ENCODE measurements at places on chromosomes 6 and 20.

- no peak for DNase-seq
These were observed 831.6 kb downstream of the C6orf118 start for GRCh38 chr6:164477790-164478189.

DNA sequence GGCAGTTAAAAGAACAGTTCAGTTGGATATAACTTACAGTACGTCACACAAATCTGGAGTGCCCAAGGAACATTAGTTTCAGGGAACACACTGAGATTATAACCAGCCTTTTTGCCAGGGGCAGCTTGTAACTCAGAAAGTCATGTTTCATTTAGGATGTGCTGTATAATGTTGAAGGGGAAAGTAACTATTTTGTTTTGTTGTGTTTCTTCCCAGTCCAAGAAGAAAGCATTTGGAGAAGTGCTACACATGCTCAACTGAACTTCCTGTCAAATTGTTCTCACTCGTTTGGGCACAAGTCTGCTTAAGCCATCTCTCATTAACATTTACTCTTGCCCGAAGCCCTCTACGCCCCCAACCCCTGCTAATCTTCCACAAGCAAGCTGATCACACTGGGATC, 157.9 kb downstream of the BTBD9 start:
- DNase-seq, result no peak

DNA sequence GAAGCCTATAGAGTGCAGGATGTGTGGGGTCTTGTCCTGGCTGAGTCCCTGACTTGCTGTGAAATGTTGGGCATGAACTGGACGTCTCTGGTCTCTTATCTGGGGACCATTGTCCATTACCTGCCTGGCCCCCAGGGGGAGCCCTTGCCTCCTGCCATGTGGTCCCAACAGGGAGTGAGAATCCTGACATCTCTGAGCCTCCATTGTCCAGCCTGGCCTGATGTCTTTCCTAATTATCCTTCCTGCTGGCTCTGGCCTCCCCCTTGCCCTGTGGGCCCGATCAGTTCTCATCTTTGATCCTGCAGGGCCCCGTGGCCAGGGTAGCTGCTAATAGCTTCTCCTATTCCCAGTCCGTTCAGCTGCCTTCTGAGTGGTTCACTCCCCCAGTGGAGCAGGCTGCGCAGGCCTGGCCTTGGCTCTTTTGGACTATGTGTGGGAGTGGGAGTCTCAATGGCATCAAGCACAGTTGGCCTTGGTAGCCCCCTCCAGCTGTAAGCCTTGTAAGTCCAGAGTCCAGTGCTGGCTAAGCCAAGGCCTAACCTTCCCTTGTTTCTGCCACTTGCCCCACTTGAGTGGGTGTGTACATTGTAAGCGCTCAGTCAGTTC, 77.9 kb upstream of the RALY start:
- no peak for DNase-seq

GRCh38 chr6:7045331-7045730, 62.4 kb upstream of the RREB1 start:
- no peak for DNase-seq

DNA sequence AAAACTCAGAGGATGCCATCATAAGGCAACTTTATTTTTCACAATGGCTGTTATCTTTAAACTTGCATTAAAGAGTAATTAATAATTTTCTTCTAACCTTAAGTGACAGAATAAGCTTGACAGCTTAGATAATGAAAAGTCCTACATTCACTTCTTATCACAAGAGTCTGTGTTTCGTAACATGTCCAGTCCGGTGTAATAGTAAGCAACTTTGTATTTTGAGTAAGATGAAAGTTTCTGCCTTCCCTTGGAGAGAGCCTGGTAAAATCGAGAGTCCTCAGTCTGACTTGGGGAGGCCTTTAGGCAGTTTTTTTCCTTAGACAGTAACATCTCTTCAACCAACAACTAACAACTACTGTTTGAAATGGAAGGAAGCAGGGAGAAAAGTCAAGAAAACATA, 195.6 kb downstream of the GRM1 start:
- no peak for DNase-seq

Measured in NCI-H1092 (cell line).